ENCODE measurements at places on chromosomes 1 and 21. TPM values are rescaled to one million over a fixed set of nuclear protein-coding genes. Genes with fewer than 3 reads are reported as not detected.

BRINP2 gene
- polyA plus RNA-seq = not detected

HSD11B1 gene
- polyA plus RNA-seq = not detected

GCSAML gene
- 0.16 TPM for polyA plus RNA-seq

DNA sequence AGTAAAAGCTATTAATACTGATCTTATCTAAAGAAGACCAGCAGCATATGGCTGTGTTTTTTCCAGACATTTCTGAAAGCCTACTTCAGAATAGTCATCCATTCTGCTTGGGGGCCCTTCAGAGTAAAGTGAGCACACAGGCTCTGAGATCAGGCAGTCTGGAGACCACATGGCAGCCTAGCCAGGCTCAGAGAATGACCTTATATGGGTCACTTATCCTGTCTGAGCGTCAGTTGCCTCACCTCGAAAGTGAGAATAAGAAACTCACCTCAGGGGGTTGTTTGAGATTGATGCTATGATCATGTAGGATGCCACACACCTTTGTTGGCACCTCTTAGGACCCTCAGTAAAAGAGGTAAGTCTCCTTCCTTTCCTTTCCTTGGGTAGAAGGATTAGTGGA, 270.4 kb downstream of the GRIK1 start:
- H3K4me3 ChIP-seq = no peak overlapping the region
- no peak overlapping the region for H3K27ac ChIP-seq
- H3K36me3 ChIP-seq = no peaks in the 10 kb centered on the region
- no peaks in the 10 kb centered on the region for H3K27me3 ChIP-seq
- H3K4me1 ChIP-seq = peaks cover 18% of the 10 kb centered on the region

DNA sequence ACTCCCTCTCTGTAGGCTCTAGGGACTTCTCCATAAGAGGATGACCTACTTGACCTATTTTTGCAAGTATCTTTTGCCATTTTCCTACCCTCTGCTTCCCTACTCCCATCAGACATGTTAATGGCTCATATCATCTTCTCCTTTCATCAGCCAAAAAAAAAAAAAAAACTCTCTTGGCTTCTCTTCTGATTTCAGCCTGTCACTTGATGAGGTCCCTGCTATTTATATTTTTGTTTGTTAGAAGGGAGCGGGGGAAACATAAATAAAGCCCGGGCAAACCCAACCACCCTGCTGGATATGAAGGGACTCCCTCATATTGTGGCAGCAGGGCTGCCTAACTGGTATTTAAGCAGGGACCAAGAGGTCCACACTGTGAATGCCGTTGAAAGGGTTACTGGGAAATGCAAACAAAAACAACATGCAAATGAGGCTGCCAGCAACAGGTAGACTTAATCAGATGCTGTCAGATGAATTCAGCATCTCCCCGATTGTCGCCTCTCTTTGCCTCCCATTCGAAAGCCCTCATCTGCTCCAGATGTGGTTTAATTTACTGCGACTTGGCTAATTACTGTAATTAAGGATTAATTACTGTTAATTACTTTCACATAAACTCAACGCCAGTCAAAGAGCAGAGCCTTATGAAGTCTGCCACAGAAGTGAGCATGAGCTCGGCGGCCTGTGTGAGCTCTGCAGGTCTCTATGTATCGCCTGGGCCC, 172.3 kb downstream of the PBX1 start:
- H3K4me1 ChIP-seq = no peaks in the 10 kb centered on the region
- H3K27ac ChIP-seq = no peak overlapping the region
- no peak for DNase-seq
- H3K36me3 ChIP-seq = no peaks in the 10 kb centered on the region
- H3K4me3 ChIP-seq = no peak overlapping the region

DNA sequence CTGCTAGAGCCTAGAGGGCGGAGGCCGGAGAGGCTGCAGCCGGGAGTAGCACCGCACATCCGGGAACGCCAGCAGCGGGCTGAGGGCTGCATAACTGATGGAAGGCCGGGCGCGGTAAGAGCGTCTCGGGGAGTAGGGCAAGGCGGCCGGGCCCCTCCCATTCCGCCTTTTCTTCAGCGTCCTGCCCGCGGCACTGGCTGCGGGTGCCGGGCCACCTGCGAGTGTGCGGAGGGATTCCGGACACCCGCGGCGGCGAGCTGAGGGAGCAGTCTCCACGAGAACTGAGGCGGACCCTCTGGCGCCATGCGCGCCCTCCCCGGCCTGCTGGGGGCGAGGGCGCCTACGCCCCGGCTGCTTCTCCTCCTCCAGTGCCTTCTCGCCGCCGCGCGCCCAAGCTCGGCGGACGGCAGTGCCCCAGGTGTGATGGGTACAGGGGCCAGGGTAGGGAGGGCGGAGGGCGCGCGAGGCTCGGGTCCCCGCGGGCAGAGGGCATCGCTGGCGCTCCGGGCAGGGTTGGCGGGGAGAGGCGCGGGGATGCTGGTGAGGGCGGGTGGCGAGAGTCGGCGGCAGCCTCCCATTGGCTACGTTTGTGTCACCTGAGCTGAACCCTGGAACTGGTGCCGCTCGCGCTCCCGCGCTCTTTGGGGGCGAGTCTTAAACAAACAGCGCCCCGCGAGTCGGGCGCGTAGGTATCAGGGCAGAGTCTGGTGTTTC, 334.4 kb downstream of the SRGAP2C start:
- H3K4me1 ChIP-seq = peaks cover 48% of the 10 kb centered on the region
- no peaks in the 10 kb centered on the region for H3K36me3 ChIP-seq
- H3K4me3 ChIP-seq = peak overlapping the region; percentile 84
- H3K27ac ChIP-seq = no peak overlapping the region
- no peaks in the 10 kb centered on the region for H3K27me3 ChIP-seq

DNA sequence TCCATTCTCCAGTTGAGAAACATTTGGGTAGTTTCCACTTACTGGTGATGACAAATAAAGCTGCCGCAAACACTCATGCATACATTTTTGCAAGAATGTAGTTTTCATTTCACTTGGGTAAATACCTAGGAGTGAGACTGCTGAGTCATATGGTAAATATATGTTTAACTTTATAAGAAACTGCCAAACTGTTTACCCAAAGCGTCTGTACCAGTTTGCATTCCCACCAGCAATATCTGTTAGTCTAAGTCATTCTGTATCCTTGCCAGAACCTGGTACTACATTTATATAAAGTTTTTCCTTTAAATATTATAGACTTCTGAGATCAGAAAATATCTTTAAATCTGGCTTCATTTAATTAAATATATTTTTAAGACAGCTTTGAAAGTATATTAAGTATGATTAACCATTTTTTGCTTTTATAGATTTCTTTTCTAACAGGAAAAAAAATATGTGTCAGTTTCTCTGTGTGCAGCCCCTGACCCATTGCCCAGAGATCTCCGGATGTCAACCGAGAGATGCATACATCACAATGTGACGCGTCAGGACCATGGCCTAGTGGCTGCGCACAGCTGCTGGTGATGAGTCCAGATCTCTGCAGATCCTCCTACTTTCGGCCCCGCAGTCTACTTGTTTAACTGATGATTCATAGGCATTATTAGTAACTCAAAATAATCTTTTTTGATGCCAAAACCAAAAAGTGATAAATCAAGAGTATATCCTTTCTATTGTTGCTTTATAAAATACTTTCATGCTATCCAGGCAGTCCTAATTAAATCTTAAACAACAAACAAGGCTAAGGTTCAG, 227.1 kb upstream of the MAP1LC3C start:
- H3K27me3 ChIP-seq = no peaks in the 10 kb centered on the region
- no peaks in the 10 kb centered on the region for H3K36me3 ChIP-seq
- no peak overlapping the region for H3K4me3 ChIP-seq

DNA sequence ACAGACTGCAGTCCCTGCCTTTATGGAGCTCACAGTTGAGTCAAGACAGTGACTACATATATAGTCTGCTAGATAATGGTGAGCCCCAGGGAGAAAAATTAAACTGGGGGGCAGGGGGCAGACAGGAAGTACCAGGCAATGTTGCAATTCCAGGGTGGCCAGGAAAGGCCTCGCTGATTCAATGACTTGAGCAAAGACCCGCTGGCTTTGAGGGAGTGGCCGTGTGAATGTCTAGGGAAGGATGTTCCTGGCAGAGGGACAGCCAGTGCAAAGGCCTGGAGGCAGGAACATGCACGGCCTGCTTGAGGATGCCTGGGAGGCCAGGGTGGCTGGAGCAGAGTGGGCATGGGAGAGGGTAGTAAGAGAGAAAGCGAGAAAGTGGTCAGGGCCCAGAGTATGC, 23.0 kb upstream of the EPHA8 start:
- no peak overlapping the region for H3K27ac ChIP-seq
- no peak for DNase-seq
- H3K27me3 ChIP-seq = no peaks in the 10 kb centered on the region
- no peak overlapping the region for H3K4me3 ChIP-seq
- peaks cover 5% of the 10 kb centered on the region for H3K4me1 ChIP-seq
- H3K36me3 ChIP-seq = no peaks in the 10 kb centered on the region

Data from CD14-positive monocyte (primary cell).